ENCODE measurements at places on chromosomes 6 and 20.

- no peak for DNase-seq
Measured at GRCh38 chr6:76439811-76440210, 367.3 kb upstream of the IMPG1 start.

DNA sequence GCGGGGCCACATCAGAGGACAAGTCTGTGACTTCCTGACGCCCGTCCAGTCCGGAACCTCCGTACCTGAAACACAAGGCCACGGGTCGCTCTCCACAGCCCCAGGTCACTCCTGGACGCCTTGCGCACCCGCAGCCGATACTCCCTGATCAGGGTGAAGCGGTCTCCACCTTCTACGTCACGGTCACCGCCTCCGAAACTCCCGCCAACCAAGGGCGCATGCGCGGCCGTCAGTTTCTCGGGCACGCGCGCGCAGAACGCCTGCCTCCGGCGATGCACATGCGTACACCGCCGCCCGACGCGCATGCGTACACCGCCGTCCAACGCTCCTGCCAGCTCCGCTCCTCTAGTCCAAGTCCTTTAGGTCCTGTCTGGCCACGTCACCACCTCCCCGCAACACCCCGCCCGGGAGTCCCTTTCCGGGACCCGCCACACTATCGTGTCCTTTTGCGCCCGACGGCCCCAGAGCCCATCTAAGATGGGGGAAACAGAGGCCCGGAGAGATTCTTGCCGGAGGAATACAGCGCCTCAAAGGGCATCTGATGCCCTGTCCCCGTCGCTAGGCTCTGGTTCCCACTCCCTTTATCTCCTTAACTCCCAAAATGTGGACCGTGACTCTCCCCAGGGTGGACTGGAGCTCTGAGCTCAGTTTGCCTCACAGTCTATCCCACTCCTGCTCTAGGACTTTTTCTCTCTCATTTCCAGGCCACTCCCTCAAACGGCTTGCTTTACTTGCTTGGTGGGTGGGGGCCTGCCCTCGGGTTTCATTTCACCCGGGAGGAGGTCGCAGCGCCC, at the start of gene DSN1:
Gene DSN1 (minus strand): TSS at position 167 of the 794 bp plus-strand sequence. CDS start 2,305 bp downstream, outside the sequence.
- peak; percentile 99 for DNase-seq

DNA sequence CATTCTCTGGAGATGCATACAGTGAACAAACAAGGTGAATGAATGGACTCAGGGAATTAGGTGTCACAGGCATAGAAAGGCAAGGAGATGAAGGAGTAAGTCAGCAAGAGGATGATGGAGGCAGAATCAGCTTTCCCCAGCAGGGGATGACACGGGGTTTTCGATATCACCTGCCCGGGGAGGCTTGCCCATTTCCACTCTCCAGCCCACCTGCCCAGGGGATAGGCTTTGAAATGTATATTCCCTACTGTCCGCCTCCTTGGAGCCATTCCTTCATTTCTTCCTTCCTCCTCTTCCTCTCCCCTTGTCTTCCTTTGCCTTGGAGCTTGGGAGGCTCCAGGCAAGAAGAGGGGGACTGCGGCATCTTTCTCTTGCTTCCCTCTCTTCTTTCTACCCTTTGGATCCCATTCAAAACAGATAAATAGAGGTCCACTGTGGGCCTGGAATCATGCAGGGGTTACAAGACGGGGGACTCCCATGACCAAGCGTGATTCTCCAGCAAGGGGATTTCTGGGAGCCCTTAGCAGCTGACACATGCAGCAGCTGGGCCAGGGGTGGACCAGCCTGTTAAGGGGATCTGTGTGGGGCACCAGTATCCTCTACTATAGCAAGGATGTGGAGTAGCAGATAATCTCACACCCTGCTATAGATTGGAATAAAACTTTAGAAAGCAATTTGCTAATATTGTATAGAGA, 23.5 kb upstream of the RNF24 start:
- DNase-seq, result no peak

GRCh38 chr6:85568411-85568810, 25.2 kb downstream of the SNX14 start:
- no peak for DNase-seq

DNA sequence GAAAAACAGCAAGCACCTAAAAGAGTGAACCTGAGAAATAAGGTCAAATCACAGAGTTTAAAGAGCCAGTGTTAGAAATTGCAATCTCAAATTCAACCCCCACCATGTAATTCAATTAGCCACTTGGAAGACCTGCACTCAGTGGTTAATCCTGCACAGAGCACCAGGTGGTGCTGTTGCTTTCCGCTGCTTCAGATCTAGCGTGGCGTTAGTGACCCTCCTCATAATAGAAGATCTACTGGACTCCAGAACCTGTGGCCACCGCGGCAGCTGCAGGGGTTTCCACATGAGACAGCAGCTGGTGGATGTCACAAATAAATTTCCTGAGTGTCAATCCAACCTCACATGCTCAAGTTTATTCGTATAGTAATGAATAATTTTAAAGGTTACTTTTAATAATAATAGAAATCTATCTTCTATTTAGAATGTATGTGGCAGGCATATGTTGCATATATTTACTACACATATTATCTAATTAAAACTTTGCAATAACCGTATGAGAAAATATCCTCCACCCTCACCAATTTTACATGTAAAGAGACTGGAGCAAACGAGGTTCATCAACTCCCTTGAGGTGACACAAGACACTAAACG, 84.4 kb downstream of the SYNE1 start:
- peak; percentile 64 for DNase-seq

DNA sequence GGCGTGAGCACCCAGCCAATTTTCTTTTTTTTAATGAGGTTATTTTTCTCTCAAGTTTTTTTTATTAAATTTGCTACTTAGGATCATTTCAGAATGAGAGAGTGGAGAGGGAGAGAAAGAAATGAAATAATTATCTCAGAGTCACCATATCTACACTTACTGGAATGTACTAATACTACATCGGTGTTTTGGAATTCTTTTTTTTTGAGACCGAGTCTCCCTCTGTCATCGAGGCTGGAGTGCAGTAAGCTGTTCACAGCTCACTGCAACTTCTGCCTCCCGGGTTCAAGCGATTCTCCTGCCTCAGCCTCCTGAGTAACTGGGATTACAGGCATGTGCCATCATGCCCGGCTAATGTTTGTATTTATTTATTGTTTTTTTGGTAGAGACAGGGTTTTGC, 27.8 kb downstream of the ANKRD6 start:
- no peak for DNase-seq

DNA sequence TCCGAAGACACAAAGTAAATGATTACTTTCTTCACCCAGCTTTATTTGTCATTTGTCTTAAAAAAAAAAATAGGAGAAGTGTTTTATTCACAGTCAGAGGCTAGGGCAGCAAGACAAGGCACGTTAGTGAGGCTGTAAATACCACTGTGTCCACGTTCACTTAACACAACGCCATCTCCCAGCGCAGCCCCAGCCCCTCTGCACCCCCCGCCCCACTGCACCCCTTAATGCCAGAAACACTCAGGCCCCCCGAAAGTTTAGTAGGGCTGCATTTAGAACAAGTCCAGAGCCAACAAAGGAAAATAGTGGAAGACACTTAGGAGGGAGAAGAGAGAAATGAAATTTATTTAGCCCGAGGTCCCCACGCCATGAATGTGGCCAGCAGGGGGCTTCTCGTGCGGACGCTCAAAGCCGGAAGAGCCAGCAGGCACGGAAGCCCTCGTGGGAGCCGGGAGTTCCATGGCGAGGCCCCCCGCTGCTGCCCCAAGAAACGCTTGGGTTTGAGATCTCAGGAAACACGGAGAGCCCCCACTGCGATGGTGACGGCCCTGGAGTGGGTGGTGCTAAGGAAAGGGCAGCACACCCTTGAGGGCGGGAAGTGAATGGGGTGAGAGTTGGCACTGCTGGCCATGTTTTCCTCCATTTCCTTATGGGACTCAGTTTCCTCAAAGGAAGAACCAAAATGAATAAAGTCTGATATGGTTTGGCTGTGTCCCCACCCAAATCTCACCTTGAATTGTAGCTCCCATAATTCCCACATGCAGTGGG, 50.2 kb downstream of the IYD start:
- DNase-seq, result peak; percentile 54

DNA sequence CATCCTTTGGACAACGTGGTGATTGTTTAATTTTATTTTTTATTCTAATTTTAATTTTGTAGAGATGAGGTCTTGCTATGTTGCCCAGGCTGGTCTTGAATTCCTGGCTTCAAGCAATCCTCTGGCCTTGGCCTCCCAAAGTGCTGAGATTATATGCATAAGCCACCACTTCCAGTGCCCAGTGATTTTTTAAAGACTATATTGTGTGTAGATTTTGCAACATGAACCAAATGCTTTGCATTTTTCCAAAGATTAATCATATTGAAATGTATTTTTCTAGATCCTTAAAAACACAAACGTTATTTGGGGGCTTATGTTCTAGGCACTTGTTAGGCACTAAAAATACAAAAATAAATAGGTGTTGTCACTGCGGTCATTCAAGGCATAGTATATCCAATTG, 117.6 kb upstream of the CCN2 start:
- DNase-seq, result no peak

- no peak for DNase-seq
Measured at GRCh38 chr6:39770446-39770845, 21.7 kb upstream of the DAAM2 start.

DNA sequence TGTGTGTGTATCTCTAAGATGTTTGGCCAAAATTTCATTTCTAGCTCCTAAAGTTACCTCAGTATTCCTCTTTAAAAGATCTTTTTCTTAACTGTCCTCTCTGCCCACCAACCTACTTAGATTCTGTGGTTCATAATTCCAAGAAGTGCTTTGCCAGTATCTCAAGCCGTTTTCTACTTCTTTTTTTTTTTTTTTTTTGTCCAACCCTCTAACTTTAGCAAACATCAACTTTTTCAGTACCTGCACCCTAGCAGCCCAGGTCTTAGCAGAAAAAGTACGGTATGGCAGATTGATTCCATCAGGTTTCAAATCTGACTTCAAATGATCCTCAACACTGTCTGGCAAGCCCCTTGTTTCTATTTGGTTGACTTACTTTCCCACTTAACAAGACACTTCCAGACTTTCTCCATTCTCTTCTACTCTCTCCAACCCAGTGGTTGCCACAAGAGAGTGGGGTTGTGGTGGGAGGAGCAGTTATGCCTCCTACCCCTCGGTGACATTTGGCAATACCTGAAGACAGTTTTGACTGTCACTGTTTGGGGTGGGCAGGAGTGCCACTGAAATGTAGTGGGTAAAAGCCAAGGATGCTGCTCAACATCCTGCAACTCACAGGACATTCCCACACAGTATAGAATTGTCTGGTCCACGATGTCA, 10.8 kb upstream of the MAN1A1 start:
- DNase-seq, result no peak

DNA sequence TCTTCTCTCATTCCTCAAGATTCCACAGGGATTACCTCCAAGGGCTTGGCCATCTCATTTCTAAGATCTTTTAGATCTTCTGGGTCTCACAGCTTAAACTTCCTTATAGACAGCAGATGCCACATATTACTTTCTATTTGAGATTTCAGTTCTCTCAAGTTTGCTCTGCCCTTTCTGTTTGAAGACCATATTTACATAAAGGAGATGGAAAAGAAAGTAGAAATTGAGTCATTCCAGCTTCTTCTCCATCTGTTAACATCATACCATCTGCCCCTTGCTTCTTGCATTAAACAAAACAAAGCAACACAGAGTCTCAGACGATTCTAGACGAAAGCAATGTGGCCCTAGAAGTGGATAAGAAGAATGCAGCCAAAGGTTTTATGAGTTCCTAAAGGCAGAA, 203.4 kb downstream of the TTLL2 start:
- DNase-seq, result no peak

DNA sequence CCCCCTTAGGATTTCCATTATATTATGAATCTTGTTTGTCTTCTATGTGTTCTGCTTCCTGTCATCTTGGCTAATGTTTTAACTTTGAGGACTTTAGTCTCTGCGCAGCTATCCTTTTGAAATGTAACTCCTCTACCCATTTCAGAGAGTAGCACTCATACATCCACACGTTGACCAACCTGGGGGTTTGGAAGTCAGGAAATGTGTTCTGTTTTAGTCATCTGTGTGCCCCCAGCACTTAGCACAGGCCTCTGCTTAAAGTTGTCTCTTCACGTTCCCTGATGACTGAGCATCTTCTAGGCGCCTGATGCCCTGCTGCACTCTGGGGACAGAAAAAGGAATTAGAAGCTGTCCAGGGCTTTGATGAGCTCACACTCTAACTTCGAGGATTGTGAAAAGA, 47.9 kb downstream of the HMGN3 start:
- DNase-seq, result no peak

- no peak for DNase-seq
Measured at GRCh38 chr6:17855381-17855780, 132.1 kb downstream of the KIF13A start.

DNA sequence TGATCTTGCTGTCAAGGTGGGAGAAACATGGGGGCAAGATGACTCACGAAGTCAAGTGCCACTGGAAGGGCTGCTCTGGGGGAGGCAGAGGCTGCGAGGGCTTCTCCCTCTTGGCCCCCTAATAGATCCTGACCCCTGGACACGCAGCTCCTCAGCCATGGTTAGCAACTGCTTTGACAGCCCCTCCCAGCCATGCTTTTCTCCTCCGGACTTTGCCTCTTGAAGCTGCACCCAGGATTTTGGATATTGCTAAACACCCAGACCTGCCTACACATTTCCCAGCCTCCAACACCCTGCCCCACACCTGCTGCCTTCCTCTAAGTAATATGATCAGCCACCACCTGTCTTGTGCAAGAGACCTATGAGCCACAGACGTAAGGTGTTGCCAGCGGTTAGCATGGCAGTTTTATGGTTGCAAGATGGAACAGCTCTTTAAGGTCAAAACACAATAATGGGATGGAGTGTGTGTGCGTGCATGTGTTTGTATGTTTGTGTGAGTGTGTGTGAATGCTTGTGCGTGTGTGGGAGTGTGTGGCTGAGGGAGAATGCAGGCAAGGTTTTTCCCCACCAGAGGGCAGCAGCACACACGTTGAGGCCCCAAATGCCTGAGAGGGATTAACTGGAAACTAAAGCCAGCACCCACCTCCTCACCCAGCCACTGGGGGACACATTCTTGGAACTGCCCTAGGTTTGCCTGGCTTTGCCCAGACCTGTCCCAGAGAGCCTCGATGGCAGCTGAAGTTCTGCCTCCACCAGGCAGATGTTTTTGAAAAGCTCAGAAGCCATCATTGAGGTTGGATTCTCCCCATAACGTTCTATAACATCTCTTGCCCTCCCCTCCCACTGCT, 2.5 kb downstream of the IP6K3 start:
- peak; percentile 95 for DNase-seq

GRCh38 chr6:169159331-169159730, 94.3 kb downstream of the THBS2 start:
- DNase-seq, result no peak

DNA sequence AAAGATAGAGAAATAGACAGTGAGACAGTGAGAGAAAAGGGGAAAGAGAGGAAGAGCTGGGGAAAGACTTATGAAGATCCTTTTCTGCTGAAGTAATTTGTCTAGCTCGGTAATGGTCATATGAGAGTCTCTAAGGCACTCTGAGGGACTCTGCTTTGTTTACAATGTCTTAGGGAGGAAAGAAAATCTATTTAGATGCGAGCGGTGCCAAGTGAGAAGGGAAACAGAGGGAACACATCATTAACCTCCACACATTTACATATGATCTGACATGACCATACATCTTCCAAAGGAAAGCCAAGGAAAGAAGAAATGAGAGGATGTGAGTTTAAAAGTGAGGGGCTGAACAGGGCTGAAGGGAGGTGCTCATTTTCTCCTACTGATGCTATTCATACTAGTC, 862.3 kb upstream of the CITED2 start:
- no peak for DNase-seq

Measured in RWPE1 (cell line).